ENCODE measurements at places on chromosomes 5 and 9. TPM values are rescaled to one million over a fixed set of nuclear protein-coding genes. Genes with fewer than 3 reads are reported as not detected.

RAPGEF6 gene
- 4.8 TPM for polyA plus RNA-seq

C9orf85 gene
- 5.4 TPM for polyA plus RNA-seq

PCDHA9 gene
- polyA plus RNA-seq, result not detected

FLT4 gene
- polyA plus RNA-seq, result 0.04 TPM

RPP25L gene
- polyA plus RNA-seq, result 39.4 TPM

CRB2 gene
- polyA plus RNA-seq, result not detected

LCN1 gene
- polyA plus RNA-seq, result not detected

GRCh38 chr5:171450423-171451331 lies 31.2 kb downstream of the FGF18 start:
- DNase-seq, result peak; percentile 21

GRCh38 chr9:35771534-35771933 lies 17.5 kb upstream of the MSMP start:
- DNase-seq, result no peak

DNA sequence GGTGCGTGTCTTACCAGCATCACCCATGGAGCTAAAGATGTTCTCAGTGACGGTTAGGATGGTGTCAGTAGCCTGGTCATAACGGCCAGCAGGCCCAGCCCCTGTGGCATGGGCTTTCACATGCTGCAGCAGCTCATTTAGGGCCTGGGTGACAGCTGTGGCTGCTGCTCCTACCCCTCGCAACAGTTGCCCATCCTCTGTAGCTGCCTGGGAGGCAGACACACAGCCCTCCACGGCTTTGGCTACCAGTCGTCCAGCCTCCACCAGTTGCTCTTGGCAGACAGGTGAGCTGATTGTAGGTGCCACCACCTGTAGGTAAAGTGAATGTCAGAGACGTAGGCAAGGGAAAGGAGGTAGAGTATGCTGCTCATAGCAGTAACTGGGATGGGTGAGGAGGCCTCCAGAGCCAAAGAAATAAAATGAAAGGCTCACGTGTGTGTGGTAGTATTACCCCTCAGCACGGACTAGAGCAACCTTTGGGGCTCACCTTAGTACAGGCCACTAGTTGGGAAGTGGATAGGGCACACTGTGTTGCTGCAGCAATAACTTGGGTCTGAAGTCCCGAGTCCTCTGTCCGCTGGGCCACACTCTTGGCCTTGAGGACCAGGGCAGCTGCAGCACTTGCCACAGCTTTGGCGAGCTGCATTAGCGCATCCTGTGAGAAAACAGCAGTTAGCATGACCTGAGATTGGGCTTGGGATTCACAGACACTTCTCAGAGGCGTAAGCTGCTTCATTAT lies 14.7 kb downstream of the TLN1 start:
- no peak for DNase-seq

GRCh38 chr9:35743452-35743851 lies 5.6 kb downstream of the GBA2 start:
- DNase-seq, result peak; percentile 29

- no peak for DNase-seq
Observed at GRCh38 chr9:21615446-21615845, 133.3 kb upstream of the IFNE start.

DNA sequence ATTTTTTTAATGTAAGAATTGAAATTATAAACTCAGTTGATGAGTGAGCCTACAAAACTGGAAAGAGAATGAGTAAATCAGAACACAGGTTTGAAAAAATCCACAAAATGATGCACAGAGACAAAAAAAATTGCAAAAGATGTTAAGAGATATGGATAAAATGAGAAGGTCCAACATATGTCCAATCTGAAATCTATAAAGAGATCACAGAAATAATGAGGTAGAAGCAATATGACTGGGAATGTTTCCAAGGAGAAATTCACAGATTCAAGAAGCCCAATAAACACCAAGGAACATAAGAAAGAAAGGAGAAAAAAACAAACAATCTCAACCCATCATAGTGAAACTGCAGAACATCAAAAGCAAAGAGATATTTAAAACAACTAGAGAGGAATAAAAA lies 288.4 kb upstream of the SLC30A5 start:
- no peak for DNase-seq

DNA sequence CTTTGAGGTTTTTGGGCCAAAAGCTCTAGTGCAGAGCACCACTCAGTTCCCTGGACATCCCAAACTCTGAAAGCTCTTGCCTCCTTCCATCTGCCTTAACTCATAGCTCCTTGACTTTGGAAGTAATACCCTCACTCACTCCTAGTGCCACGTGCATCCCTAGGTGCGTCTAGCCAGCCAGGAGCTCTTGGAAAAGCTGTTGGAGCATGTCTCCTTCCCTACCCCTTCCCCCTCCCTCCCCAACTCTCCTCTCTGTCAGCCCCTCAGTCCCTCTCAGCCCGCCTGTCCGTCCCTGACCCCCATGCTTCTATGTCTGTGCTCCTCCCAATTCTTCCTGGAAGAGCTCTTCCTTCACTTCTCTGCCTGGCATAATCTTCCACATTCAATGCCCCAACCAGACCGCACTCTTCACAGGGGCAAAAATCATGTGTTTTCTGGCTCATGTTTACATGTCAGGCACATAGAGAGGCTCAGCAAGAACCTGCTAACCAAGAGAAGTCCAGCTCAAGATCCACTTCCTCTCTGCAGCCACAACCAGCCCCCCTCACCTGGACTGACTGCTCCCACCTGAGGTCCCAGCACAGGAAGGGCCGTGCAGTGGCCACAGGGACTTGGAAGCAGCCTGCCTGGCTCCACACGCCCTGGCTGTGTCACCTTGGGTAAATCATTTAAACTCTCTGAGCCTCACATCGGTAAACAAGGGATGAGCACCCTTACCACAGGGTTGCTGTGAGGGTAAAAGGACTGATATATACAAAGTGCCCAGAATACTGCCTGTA lies 58.4 kb downstream of the WHRN start:
- DNase-seq, result no peak

DNA sequence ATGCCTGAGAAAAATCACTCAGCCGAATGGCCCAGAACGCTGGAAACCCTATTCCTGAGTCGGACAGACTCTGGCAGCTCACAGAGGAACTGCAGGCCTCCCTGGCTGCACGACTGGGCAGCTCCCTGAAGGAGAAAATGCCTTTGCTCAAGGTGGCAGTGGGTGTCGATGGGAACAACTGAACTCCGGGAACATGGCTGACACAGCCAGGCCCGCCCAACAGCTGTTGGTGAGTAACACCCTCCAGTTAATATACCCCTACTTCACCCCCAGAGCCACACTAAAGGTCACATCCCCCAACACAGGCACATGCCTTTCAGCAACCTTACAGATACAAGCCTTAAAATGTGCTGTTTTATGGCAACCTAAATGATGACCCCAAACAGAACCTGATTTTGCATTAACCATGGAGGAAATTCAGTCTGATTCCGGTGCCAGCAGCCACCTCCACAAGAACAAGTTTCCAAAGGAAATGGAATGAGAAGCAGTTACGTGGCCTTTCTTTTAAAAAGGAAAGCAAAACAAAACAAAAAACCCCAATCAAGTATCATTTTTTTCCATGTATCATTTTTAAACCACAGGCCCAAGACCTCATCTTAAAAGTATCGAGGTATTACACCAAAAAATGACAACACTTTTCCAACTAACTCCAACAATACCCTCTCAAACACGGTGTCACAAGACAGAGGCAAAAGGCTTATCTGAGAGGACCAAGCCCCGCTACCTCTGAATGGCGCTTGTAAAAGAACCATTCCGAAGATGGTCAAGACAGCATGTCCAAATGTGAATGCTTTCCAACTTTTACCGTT lies 3.1 kb downstream of the KLF9 start:
- no peak for DNase-seq

DNA sequence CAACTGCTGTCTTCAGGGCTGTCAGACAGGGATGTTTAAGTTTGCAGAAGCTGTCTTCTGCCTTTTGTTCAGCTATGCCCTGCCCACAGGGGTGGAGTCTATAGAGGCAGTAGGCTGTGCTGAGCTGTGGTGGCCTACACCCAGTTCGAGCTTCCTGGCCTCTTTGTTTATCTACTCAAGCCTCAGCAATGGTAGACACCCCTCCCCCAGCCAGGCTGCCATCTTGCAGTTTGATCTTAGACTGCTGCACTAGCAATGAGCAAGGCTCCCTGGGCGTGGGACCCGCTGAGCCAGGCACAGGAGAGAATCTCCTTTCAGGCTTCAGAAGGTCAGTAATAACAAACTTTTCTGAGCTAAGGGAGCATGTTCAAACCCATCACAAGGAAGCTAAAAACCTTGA lies 545.3 kb downstream of the TLE4 start:
- DNase-seq, result no peak

DNA sequence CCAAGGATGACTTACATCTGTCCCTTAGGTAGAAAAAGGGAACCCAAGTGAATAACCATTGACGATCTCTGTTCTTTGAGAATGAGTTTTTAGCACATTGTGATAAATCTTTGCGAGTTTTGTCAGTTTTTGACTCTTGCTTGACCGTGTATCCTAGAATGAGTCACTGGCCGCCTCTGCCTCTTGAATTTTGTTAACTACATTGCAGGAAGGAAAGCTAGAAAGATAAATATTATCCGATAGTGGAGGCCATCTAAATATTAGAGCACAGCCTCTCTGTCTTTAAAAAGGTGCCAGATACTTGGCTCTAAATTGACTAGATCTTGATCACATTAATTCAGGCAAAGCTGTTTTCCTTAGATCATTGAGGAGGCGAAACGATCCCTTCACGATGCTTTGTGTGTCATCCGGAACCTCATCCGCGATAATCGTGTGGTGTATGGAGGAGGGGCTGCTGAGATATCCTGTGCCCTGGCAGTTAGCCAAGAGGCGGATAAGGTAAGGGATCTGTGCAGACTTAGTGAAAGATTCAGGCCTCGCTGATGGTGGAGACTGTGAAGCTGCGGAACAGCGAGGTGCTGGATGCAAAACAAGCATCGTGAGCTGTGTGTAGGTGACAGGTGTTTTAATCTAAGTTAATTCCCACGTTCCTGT lies 12.2 kb downstream of the CCT5 start:
- DNase-seq, result no peak

DNA sequence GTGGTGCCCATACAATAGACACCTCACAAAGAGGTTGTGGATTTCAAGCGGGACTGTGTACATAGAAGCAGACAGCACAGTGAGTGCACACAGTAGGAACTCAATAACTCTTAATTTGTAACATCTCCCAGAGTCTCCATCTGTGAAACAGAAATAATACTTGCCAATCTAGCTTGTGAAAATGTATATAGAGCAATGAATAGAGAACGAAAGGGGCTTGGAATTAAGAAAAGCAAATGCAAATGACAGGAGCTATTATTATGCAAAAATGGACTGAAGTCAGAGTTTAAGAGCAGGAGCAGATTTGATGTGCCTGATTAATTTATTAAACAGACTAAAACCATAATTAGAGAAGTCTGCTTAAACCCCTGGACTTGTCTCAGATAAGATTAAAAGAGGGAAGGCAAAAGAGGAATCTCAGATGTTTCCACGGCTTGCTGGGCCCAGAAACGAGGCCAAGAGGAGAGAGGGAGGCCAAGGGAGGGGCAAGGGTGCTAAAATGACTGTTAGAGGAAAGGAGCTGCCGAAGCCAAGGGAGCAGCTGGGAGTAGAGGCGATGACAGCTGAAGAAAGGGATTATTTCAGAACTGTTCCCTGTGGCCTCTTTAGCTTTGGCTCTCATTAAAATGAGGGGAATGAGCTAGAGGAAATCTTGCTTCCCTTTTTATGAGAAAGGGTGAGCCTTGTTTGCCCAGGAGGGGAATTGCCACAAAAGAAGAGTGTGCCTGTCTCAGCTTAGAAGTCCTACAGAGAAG lies 72.1 kb downstream of the FEM1C start:
- DNase-seq, result peak; percentile 18

DNA sequence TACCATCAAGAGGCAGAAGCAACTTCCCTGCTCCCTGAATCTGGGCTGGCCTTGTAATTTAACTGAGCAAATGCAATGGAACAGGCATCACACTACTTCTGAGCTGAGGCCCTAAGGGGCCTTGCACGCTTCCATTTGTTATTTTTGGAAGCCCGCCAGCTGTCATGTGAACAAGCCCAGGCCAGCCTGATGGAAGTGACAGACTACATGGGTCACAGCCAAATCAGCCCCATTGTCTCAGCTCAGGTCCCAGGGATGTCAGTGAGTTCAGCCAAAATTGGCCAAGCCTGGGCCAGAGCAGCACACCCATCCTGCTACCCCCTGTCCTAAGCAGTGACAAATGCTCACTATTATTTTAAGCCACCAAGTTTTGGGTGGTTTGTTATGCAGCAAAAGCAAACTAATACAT lies 72.8 kb downstream of the PRRT1B start:
- DNase-seq, result no peak

GRCh38 chr9:136829412-136829811 lies 12.9 kb upstream of the AJM1 start:
- no peak for DNase-seq

- DNase-seq, result no peak
Observed at GRCh38 chr9:100459963-100460362, 13.0 kb upstream of the TMEFF1 start.

DNA sequence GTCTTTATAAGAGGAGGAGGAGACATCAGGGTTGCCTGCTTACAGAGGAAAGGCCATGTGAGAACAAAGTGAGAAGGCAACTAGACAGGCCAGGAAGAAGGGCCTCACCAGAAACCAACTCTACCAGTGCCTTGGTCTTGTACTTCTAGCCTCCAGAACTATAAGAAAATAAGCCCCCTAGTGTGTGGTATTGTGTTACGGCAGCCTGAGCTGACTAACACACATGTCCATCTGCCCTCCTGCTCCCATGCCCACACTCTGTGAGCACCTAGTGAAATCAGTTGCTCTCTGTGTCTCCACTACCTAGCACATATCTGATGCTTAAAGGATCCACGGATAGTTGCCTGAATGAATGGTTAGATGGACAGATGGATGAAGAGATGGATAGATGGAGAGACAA lies 6.9 kb downstream of the AK3 start:
- no peak for DNase-seq

DNA sequence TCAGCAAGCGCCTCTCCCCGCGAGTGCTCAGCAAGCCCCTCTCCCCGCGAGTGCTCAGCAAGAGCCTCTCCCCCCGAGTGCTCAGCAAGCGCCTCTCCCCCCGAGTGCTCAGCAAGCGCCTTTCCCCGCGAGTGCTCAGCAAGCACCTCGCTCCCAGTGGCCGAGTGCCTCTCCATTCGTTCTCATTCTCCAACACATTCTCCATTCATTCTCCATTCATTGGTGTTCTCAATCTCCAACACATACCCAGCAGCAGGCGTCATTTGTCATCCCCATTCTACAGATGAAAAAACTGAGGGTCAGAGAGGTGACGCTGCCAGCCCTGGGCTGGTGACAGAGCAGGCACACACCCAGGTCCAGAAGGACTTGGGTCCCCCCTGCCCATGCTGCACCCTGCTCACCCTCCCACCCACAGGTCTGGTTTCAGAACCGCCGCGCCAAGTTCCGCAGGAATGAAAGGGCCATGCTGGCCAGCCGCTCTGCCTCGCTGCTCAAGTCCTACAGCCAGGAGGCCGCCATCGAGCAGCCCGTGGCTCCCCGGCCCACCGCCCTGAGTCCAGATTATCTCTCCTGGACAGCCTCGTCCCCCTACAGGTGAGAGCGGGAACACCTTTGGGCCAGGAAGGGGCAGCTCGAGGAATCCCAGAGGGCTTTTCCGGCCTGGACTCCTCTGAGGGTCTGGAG lies 32.5 kb downstream of the PTGES start:
- no peak for DNase-seq

DNA sequence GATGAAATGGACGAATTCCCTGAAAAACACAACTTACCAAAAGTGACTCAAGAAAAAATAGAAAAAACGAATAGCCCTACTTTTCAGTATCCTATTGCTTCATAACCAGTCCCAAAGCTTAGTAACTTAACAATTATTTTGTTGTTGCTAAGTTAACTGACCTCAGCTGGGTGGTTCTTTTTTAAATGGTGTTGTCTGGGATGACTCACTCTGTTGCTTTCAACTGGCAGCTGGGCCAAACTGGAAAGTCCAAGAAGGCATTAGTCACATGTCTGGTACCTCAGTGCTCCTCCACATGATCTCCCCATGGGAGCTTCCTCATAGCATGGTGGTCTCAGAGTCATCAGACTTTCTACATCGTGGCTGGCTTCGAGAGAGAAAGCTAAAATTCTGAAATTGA lies 47.8 kb upstream of the ADAMTS2 start:
- DNase-seq, result no peak
